Activated CD8-positive, alpha-beta memory T cell treated with anti-CD3 and anti-CD28 coated beads for 24 hours (primary cell): ENCODE measurements at places on chromosomes 1 and 21.

DNA sequence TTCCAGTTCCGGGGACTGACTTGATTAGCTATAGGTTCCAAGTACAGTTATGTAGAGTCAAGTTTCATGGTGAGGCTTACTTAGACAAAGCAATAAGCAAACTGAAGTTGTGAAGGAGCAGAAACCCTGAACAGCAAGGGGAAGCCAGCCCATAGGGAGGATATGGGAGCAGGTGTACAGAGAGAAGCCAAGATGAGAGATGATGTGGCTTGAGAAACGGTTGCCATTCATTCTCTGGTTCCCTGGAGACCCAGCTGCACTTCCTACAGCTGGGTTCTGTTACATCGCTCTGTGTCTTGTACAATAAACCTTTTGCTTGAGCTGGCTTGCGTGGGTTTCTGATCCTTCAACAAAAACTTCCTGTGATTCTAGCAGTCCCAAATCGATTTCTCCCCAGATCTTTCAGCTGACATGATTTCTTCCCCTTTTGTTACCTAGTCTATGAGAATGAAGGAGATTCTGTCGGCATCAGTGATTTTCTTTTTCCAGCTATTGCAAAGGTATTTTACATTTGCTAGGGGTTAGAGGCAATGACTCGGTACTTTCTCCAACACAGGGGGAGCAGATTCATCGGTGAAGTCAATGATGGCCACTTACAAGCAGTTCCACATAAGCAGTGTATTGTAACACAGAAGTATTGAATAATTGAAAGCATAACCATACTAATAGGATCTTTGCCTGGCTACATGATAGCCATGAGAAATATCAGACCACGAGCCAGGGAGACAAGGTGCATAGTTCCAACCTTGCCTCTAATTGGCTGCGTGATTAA is 67.3 kb downstream of the URB2 start:
- no peak for DNase-seq

DNA sequence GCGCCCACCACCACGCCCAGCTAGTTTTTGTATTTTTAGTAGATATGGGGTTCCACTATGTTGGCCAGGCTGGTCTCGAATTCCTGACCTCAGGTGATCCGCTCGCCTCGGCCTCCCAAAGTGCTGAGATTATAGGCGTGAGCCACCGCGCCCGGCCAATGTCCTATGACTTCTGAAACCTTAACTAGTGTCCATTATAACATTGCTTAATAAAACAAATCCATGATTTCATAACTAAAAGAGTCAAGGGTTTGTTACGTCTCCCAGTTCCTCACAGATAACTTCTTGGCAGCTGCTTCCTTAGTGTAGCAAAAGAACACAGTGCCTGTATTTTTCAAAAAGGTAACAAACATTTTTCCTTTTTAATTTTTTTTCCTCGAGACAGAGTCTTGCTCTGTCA is 53.6 kb downstream of the FBXO42 start:
- no peak for DNase-seq

- no peak for DNase-seq
These were observed 16.4 kb upstream of the NFASC start for GRCh38 chr1:204854286-204854685.

GRCh38 chr21:43771199-43771675 is 4.9 kb downstream of the CSTB start:
- DNase-seq = no peak

DNA sequence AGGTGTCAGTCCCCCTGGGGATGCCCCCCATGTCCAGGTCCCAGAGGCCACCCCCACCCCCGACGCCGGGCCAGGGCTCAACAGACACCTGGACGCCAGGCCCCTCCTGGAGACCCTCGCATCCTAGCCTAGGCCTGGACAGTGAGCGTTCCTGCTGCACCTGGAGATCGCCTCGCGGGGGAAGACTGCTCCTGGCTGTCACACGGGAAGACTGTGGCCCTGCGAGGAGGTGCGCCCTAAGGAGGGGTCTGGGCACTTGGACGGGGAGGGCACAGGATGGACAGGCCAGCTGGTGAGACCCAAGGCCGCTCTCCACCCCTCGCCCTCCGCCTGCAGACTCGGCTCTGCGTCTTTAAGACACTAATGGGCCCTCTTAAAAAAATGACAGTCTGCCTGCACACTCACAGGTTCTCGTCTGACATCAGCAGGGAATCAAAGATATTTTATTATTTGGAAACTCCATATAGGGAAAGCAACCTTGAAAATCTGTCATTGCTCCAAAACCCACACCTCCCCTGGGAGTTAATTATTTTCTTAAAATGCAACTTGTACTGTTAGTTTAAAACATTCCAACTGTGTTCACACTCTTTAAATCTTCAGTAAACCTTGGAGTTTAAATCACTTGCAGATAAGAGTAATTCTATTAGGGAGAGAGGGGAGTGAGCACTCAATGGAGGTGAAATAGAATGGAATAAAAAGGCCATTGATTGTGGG is 45.6 kb upstream of the ACTRT2 start:
- peak; percentile 40 for DNase-seq

DNA sequence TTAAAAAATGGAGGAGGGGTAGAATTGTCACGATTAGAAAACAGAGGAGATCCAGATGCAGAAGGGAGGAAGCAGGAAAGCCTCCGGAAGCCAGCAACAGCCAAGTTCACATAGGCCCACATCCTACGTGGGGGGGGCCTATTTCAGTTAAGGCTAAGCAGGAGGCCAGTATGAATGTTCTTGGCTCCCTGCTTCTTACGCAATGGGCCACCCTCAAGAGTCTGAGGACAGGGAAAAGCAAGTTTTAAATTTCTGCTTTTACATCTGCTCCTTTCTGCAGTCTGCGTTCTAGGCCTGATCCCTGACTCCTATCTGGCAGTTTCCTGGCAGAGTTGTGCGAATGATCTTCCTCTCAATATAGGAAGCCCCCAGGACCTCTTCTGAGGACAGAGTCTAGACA is 30.6 kb downstream of the RABIF start:
- no peak for DNase-seq
